ENCODE measurements at places on chromosomes 5 and 9.
A peak's percentile ranks its signal among the peaks of the same experiment; 100 is the strongest.

DNA sequence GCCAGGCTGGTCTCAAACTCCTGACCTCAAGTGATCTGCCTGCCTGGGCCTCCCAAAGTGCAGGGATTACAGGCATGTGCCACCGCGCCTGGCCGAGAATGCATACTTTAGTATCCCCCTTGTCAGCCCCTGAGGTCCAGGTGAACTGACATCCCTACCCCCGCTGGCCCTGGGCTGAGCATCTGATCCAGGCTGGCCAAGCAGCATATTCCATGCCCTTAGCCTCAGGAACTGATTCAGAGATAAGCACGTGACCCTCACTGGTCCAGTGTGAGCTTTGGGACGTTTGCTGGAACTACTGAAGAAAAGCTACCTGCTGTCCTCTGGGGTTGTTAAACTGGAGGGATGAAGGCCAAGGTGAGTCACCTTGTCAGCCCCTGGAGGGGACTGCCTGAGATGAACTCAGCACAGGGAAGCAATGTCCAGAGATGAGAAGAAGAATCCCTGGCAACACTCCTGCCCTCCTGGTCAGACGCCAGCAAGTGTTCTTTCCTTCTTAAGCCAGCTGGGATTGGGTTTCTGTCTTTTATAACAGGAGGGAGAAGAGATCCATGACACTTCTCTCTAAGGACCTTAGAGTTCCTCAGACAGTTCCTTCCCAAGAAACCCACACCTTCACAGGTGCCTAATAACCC lies 59.1 kb upstream of the FBXW11 start:
- no peak for DNase-seq

GRCh38 chr9:91116211-91116610 lies 245.5 kb downstream of the AUH start:
- no peak for DNase-seq

GRCh38 chr9:84671586-84672521 lies 2.3 kb downstream of the NTRK2 start:
- no peak for DNase-seq

GRCh38 chr5:163248871-163249270 lies 188.5 kb upstream of the CCNG1 start:
- DNase-seq: no peak

DNA sequence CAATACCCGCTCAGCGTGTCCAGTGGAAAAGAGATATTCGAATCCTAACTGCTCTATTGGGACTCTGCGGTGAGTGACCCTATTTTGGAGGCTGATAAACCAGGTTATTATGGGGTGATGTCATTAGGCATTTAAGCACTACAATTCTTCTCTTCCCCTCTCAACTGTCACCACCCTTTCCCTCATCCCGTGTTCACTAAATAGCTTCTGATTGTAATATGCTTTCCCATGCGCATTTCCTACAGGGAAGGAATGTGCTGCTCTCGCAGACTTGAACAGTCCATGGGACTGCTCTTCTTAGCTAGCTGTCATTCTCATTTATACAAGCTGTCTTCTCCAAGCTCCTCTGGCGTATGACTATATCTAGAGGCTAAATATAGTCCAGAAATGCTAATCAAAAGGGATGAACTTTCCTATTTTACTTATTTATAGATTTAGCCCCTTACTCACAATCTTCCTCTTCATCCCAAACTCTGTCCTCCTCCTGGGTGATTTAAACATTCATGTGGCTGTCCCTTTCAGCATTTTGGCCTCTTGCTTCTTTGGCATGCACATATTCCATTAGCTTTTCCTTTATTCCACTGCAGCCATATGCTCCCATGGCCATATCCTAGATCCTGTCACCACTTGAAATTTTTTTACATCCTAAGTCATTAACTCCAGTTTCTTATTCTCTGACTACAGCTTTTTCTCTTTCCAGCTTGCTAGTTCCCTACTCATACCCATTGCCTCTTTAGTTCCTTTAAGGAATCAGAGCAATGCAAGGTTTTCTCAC lies 39.6 kb upstream of the CSNK1G3 start:
- no peak for DNase-seq

DNA sequence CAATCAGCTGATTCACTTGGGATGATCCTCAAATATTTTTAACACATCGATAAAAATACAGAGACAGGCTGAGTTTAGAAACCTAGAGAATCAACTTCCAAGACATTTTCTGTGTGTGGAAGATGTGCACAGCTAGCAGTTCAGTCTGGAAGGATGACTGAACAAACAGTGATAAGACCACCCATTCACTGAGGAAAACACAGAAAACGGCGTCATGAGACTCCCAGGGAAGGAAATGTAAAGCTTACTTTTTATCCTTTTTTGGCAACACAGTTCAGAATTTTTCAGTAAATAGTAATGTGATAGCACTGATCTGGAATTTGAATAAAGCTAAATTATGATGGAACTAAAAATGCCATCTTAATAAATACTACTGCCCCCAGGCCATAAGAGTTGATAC lies 277.6 kb downstream of the SEMA5A start:
- no peak for DNase-seq

DNA sequence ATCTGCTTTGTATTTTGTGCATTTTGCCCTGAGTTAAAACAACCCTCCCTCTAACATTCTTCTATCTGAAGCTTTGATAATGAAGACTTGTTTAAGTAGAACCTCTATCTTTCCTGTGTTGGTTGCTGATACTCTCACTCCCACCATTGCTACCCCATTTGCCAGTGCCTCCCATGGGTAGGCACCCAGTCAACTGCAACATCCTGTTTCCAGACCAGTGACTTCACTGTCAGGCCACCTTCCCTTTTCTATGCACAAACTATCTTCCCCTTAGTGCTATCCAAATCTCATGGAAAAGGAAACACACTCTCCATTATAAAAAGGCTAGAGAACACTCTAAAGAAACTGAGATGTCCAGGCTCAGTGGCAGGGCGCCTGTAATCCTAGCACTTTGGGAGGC lies 5.6 kb upstream of the IARS1 start:
- DNase-seq: no peak

DNA sequence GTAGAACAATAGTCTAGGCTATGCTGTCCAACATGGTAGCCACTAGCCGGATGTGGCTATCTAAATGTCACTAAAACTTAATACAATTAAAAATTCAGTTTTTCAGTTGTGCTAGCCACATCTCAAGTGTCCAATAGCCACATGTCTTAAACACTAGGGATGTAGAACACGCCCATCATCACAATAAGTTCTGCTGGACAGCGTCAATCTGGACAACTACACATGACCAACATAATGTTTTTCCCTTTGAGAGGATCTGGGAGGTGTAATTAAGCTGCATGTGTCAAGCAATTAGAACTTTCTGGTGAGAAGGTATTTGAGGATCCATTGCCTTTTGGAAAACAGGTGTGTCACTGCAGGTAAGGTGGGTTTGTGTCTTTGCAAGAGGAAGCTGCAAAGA lies 424.6 kb upstream of the WWC1 start:
- DNase-seq: no peak

- DNase-seq: no peak
Measured at GRCh38 chr5:55969956-55970355, 24.8 kb downstream of the IL6ST start.

DNA sequence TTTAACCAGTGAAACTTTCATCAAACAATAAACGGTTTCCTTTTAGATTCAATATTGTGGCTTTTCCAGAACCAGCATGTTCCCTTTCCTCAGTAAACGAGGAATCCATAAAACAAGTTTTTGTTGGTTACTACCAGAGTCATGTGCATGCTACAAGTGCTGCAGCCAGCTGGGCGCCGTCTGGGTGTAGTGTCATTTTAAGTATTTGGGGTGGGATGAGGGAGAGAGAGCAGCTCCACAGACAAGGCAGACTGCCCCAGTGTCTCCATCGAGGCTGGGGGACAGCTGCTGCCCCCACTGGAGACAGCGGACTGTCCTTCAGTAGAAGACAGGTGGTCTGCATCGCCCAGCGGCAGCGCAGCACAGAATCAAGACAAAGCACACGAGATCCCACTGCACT lies 17.3 kb downstream of the ARPC5L start:
- DNase-seq: no peak

DNA sequence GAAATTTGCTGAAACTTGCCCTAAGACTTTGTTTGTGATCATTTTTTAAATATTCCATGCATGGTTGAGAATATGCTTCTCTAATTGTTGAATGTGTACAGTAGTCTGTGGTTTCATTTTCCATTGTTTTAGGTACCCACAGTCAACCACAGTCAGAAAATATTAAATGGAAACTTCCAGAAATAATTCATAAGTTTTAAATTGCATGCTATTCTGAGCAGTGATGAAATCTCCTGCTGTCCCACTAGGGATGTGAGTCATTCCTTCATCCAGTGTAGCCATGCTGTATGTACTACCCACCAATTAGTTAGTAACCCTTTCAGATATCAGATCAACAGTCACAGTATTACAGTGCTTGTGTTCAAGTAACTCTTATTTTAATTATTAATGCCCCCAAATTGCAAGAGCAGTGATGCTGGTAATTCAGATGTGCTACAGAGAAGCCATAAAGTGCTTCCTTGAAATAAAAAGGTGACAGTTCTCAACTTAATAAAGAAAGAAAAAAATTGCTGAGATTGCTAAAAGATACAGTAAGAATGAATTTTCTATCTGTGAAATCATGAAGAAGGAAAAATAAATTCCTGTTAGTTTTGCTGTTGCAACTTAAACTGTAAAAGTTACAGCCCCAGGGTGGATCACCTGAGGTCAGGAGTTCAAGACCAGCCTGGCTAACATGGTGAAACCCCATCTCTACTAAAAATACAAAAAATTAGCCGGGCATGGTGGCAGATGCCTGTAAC lies 79.9 kb upstream of the FBXL17 start:
- peak; percentile 12 for DNase-seq

DNA sequence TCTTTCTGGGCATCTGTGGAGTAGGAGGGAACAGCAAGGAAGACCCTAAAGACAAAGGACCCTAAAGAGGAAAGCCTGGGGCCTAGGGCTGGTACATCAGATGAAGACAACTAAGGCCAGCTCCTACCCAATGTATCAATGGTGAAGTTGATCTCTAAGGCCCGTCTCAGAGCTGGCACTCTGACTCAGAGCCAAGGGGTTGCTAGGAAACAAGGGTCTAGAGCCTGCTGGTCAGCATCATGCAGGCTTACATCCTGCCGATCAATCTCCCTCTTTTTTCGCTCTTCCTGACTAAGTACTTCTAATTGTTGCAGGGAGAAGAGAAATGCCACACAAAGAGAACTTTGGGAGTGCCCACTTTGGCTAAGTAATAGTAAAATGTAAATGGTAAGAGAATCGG lies 26.2 kb downstream of the TRIM32 start:
- no peak for DNase-seq

DNA sequence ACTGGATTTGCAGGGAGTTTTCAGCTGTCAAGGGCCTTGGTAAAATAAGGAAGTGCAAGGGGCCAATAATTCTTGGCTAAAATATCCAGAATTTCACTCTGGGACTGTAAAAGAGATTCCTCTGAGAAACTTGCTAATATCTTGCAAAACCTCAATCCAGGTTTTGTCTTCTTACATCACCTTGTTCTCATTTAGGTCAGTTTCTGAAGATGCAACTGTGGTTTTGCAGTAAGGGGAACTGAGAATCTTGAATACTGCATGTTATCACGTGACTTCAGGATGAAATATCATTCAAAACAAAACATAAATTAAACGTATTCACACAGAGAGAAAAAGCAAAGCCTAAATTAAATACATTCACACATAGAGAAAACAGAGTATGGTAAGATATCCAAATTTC lies 35.0 kb upstream of the RIC1 start:
- no peak for DNase-seq

- peak; percentile 36 for DNase-seq
Measured at GRCh38 chr9:15142878-15143534, 164.0 kb downstream of the TTC39B start.

DNA sequence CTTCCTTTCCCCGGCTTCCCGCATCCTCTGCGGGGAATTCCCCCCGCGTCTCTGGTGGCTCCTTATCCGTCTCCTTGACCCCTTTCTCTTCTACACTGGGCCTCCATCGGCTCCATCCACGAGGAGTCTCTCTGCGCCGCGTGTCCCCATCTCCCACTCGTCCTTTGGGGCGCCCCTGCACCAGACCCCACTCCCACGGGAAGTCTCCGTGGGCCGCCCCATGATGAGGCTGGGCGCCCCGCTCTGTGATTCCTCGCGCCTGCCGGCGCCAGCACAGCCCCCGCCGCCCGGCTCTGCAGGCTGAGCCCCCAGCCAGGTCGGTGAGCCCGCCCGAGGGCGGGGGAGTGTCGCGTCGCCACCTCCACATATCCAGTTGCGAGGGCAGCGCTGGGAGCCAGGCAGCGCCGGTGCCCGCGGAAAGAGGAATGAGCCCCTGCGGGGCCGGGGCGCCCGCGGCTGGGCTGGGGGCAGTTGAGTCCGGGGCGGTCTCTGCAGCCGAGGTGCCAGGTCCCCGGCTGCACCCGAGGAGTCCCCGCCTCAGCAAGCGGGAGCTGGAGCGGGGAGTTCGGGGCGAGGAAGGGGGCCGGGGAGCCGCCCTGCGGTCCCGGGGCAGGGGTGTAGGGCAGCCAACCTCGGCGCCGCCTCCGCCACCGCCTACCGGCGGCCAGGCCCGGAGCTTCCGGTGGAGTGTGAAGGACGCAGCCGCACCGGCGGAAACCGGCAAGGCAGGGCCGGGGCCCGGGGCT lies 2.1 kb upstream of the TRAF1 start:
- no peak for DNase-seq

DNA sequence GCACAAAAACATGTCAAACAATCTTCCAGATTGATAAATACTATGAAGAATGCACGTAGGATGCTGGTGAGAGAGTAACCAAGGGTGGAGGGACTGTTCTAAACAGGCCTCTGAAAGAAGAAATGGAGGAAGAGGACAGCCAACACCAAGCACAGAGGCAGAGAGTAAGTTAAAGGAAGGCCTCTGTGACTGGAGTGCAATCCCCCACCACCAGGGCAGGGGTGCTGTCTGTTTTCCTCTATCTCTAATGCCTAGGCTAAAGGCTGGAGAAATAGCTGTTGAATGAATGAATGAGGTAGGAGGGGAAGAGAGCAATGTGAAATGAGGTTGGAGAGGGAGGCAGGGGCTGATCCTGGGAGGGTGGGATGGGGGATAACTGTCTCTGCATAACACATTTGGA lies 88.9 kb downstream of the ANKRD55 start:
- no peak for DNase-seq

DNA sequence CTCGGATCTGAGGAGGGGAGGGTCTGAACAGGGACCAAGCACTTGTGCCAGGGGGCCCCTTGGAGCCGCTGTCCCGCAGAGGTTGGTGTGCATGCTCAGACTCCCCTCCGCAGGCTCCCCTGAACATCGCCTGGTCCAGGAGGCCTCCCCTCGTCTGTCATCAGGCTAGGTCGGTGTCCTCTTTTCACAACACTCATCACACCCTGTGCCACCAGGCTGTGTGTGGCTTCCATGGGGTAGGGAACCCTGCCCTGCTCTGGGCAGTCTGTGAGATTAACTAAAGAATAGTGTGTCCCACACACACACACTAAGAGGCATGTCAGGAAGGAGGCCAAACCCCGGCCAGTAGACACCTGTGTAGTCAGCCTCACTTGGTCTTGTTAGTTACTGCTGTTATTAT lies 119.3 kb downstream of the C5orf15 start:
- no peak for DNase-seq

DNA sequence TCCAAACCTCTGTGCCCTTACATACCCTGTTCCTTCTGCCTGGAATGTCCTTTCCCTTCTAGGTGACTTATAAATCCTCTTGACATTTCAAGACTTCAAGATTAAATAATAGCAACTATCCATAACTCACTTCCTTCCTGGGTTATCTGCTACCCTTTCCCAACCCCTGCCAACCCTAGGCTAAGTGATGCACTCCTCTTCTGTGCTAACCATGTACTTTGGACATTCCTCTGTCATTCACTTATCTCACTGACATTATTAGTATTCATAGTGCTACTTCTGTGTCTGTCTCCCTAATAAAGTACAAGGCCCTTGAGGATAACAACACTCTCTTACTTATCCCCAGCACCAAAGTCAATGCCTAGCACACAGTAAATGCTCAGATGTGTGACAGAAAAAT lies 307.1 kb downstream of the ENC1 start:
- DNase-seq: no peak

GRCh38 chr5:177122566-177122965 lies 11.0 kb upstream of the NSD1 start:
- DNase-seq: no peak

Data from smooth muscle cell of the brain vasculature (primary cell).